Epithelial cell of prostate (primary cell): ENCODE measurements at places on chromosomes 1 and 21.

- no peak for DNase-seq
These were observed 80.3 kb upstream of the CAMK1G start for GRCh38 chr1:209503196-209503595.

- no peak for DNase-seq
These were observed 157.2 kb upstream of the COL11A1 start for GRCh38 chr1:103265551-103265950.

DNA sequence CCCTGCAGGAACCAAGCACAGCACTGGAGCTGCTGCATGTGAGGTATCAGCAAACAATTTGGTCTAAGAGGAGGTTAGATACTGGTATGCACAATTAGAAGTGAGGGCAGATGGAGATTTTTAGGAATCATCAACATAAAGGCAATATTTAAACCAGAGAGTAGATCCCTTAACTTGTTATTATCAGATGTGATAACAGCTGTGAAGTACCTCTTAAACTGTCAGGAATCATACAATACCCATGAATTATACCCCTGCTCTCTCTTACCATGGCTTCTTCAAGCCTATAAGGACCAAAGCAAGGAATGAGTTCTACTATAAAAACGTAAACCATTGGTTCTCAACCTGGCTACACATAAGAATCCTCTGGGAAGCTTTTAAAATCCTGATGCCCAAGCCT is 3.9 kb downstream of the BCAR3 start:
- DNase-seq = no peak

- no peak for DNase-seq
These were observed 214.6 kb downstream of the GRIK1 start for GRCh38 chr21:29725025-29725736.
